ENCODE measurements at places on chromosomes 12 and 14.
A peak's percentile ranks its signal among the peaks of the same experiment; 100 is the strongest.

DNA sequence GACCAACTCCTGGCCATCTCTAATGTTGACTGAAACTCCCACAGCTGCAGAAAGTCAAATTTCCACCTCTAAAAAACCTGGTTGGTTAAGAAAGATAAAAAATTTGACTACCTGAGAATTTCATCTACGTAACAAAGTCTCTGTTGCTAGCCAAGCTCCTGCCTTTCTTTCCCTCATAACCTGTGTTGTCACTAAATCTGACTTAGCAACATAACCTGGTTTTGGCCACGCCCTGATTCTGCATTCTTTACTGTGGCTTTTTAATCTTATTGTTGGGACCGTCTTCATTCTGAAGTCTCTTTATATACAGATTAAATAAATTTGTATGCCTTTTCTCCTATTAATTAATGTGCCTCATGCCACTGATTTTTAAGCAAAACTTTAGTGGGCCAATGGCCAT is 16.1 kb upstream of the CD69 start:
- DNase-seq, result no peak

- no peak for DNase-seq
Observed at GRCh38 chr12:80325167-80325959, 118.7 kb upstream of the PTPRQ start.

DNA sequence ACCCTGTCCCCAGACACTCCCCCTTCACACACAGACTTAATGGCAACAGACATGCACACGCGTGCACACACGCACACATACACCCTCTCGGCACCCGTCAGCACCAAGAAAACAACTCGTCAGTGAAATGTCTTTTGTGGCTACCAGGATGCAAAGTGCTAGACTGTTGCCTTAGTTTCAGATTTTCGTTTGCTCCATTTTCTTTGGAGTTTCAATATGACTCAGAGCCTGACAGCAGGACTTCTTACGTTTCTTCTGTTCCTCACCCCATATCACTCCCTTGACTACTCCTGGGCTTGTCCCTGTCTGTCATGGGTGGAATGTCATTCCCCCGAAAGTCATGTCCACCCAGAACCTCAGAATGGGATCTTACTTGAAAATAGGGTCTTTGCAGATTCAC is 182.9 kb downstream of the GLT1D1 start:
- DNase-seq, result no peak

- no peak for DNase-seq
Observed at GRCh38 chr14:93832081-93832480, 43.8 kb upstream of the PRIMA1 start.

GRCh38 chr14:69755784-69756183 is 11.2 kb upstream of the SRSF5 start:
- no peak for DNase-seq

GRCh38 chr14:96683562-96684289 is 113.5 kb upstream of the VRK1 start:
- no peak for DNase-seq

DNA sequence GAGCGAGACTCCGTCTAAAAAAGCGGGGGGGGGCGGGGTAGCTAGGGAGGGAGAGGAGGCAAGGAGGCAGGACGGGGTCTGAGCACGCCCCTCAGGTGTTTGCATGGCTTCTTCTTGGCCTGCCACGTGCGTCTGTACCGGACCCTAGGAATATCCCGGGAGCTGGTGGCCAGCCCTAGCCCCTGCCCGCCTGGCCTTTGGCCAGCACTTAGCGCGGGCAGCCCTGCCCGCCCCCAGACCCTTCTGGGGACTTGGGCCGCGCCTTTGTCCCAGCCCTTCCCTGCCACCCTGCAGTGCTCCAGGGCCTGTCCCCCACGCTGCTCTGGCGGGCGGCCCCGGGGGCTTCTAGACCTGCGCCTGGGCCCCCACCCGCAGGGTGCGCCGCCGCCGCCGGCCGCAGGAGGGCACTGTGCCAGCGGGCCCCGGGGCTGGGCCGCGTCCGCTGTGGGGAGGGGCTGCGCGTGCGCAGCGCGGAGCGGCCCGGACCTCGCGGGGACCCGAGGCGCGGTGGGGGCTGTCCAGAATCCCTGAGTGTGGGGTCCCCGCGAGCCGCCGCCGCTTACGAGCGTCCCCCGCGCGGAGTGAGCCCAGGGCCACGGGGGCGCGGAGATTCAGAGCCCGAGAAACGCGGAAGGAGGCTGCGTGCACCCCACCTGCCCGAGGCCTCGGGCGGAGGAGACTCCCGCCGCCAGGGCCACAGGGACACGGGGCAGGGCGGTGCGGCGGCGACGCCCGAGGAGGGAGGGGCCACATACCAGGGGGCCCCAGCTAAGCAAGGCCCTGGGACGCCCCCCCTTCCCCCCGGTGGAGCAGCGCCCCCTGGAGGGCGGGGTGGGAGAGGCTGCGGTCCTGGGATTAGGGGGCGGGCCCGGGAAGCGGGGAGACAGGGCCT is 21.0 kb downstream of the SLC25A29 start:
- peak; percentile 97 for DNase-seq

DNA sequence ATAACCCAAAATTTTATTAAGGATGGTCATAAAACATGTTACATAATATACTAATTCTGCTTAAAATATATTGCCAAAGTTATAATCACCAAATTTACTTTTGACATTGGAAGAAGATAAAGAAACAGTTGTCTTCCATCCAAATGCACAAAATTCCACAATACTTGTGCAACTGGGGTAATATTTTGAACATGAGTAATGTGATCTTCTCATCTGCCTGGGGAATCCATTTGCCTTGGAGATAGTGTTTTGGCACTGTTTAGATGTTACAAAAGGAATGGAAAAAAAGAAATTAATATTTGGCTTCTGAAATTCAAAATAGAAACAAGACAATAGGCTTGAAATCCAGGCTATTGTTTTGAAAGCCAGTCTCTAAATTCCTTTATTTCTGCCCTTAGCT is 9.1 kb downstream of the GPR19 start:
- no peak for DNase-seq

DNA sequence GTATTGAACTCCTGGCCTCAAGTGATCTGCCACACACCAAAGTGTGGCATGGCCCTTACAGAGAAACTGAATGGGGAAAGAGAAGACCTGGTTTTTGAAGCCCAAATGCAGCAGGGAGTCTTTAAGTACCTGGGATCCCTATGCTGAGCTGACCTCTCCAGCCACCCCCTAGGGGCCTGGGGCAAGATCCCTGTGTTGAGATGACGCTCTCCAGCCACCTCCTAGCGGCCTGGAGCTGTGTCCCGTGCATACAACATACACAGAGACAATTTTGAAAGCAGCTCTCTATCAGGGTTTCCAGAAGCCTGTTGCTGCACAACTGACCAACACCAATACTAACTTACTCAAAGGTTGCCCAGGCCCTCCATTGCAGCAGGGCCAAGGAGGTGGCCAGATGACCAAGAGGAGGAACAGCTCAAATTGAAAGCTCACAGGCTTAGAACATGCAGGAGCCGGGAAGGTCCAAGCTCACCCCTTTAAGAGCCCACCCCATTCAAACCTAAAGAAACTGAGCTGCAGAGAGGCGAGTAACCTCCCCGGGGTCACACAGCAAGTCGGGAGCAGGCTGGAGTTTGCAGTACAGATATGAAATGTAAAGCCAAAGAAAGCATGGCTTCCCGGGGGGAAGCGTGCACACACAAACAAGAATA is 31.5 kb downstream of the TTC7B start:
- DNase-seq, result no peak

- no peak for DNase-seq
Observed at GRCh38 chr14:26282578-26282977, 315.3 kb downstream of the NOVA1 start.

GRCh38 chr12:41051954-41052353 is 136.2 kb upstream of the PDZRN4 start:
- no peak for DNase-seq

GRCh38 chr14:100303925-100304324 is 2.3 kb downstream of the SLC25A29 start:
- DNase-seq, result no peak

GRCh38 chr12:27474344-27474743 is 27.8 kb downstream of the SMCO2 start:
- DNase-seq, result peak; percentile 59

DNA sequence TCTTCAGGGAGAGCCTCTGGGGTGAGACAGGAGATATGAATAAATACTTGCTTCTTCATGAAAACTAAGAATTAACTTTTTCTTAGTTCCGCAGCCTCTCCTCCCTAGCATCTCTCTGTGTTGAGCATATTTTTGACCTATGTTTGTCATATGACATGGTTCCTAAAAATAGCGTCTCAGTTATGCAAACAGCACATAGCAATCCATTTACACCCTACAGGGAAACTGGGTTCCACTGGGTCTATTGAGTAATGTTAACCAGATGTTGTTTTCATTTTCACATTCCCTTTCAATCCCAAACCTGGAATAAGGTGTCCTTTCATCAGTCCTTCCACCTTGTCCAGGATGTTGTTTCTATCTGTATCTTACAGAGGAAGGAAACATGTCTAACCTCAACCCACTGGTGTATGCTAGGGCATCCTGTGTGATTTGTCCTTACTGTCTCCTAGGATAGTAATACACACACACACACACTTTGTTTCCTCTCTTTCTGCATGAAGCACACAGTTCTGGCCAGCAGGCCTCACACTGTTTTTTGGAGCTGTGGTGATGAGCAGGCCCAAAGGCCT is 1543.5 kb downstream of the AACS start:
- no peak for DNase-seq

DNA sequence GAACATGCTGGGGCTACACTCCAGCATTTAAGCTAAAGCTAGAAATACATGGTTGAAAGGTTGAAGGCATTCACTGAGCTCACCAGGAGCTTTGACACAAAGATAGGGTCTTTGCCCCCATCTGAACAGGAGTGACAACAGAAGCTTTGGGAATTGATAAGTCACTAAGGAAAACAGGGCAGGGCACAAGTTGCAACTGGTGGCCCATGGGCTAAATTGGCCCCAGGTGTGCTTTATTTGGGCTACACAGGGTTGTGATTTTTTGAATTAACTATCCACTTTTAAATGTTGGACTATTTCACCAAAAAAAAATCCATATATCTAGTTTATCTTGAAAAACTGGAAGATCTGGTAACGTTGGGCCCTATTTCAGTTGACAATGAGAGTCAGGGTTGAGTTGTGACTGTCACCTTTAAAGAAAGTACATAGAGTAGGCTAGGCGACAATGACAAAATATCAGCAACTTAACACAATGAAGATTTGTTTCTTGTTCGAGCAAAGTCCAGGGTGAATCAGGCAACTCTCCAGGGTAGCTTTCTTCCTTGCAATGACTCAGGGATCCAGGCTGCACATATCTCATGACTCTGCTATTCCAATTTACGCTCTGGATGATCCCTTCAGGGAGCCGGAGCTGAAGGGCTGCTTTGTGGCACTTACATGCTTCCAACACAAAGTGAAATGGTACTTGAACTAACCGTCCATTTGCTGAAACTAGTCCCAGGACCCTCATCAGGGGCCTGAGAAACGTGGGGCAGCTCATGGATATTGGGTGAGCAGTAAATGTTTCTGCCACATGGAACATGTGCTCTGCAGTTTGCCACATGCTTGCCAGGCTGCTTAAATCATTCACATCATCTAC is 13.3 kb upstream of the EIF4B start:
- DNase-seq, result no peak

- no peak for DNase-seq
Observed at GRCh38 chr14:24813819-24814259, 179.8 kb upstream of the GZMB start.

DNA sequence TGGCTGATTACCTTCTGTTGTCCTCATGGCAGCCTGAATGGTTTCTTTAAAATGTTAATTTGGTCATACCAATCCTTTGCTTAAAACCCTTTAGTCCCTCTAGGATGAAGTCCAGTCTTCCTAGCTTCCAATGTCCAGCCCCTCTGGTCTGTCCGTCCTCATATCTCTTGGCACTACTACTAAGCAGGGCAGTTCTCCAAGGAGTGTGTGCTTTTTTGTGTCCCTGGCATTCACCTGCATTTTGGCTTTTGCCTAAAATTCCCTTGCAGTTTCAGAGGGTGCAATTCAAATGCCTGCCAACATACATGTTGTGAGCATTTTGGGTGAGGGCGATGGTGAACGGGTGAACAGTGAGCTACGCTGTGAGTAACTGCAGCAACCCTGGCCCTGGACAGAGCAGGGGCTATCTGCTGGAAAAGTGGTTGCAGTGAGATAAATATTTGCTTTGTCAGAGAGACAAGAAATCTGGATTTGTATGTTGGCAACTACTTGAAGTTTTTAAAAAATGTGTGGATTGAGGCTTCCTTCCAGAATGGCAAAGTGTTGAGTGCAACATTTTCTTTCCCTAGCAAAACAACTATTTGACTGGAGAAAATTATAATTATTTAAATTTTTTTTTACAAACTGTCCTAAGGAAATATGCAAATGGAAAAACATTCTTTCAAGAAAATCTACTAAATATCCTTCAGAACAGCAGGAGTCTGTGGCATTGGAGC is 14.6 kb downstream of the GALNT8 start:
- DNase-seq, result no peak

GRCh38 chr14:93717668-93718320 is 70.5 kb downstream of the PRIMA1 start:
- no peak for DNase-seq

DNA sequence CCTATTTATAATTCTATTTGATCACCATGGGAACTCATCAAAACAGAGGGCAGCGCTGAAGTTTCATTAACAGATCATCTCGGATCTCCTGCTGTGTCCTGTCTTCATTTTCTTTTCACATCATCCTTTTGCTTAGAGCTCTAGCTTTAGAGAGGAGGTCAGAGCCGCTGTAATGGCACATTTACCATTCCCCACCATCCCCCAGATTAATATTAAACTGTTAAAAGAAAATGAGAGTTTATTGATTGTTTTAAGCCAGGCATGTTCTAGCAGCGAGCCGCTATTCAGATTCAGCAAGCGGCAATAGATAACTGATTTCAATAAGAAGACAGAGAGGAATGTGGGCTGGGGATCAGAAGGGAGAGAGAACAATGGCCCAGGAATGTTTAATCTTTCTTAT is 308.8 kb downstream of the EGLN3 start:
- DNase-seq, result no peak
